Ovary (tissue), 10 donors: ENCODE measurements at places on chromosomes 3 and 15.

- DNase-seq, result no peak
These were observed 1.3 kb downstream of the PXK start for GRCh38 chr3:58334013-58334321.

GRCh38 chr3:179493260-179493659 is 42.0 kb upstream of the GNB4 start:
- no peak for DNase-seq

DNA sequence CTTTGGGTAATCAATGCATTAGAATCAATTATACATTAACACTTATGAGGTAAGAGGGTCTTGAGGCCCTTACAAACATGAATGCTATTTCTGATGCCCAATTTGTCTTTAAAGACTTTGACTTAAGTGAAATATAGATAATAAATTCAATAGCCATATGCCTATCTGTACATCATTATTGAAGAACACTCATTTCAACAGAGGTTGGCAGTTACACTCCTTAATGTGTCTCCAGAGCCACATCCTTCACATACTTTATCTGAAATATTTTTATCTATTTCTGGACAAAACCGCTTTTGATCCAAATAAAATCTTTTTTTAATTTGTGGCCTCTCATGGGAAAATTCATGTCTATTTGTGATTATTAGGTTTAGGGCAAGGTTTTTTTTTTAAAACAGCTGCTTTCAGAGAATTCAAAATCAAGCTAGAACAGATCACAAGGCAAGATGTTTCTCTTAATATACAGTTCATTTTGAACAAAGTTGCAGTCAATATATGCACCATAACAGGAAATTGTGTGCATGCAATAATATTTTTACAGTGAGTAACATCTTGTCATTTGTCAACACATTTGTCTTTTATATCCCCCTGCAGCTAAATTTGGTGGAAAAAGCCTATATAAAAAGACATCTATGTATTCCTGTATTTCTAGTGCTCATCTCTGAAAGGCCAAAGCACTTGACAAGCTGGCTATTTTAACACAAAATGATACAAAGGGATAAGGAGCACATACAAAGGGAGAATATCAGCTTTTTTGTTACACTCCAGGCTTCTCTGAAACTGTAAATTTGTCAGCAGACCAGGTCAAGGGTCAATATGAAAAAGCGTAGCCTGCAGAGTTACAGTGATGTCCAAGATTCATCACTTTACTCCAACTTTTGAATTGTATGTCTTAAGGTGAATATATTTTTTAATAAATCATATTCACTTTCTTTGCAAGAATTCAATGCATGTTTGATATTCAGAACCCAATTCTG is 146.2 kb upstream of the DPH6 start:
- no peak for DNase-seq

DNA sequence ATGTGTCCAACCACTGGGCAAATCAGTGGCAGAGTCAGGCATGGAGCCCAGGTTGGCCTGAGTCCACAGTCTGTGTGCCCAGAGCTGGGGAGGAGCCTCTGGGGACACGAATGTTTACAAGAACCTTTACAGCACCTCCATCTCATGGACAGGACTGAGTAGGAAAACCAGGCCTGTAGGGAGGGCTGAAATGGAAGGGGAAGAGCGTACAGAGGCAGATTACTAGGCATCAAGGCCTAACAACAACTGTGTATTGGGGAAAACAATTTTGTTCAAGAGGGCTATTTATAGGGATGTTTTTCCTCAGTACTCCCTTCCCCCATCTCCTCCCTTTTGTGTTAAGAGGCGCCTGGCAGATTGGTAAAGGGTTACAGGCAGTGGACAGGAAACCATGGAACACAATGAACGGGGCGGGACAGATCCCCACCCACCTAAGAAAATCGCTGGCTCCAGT is 15.1 kb upstream of the ARHGAP31 start:
- peak; percentile 64 for DNase-seq

DNA sequence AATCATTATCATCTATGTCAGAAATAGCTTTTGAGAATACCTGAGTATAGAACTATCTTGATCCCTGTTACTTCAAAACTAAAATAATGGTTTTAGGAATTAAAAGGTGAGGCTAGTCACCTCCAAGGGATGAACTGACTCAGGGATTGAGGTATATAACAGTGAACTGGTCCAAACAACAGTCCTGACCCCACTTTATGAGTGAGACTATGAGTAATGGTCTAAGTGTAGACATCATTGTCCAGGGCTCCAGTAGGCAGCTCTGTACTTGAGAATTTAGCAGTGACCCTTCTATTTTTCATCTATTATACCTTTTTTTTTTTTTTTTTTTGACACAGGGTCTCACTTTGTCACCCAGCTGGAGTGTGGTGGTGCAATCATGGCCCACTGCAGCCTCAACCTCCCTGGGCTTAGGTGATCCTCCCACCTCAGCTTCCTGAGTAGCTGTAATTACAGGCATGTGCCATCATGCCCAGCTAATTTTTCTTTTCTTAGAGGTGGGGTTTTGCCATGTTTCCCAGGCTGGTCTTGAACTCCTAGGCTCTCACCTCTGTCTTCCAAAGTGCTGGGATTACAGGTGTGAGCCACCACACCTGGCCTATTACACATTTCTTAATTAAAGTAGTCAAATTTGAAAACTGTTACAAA is 36.3 kb downstream of the MLH1 start:
- DNase-seq, result no peak

- DNase-seq, result no peak
These were observed 23.6 kb upstream of the RPL35A start for GRCh38 chr3:197926418-197926817.

DNA sequence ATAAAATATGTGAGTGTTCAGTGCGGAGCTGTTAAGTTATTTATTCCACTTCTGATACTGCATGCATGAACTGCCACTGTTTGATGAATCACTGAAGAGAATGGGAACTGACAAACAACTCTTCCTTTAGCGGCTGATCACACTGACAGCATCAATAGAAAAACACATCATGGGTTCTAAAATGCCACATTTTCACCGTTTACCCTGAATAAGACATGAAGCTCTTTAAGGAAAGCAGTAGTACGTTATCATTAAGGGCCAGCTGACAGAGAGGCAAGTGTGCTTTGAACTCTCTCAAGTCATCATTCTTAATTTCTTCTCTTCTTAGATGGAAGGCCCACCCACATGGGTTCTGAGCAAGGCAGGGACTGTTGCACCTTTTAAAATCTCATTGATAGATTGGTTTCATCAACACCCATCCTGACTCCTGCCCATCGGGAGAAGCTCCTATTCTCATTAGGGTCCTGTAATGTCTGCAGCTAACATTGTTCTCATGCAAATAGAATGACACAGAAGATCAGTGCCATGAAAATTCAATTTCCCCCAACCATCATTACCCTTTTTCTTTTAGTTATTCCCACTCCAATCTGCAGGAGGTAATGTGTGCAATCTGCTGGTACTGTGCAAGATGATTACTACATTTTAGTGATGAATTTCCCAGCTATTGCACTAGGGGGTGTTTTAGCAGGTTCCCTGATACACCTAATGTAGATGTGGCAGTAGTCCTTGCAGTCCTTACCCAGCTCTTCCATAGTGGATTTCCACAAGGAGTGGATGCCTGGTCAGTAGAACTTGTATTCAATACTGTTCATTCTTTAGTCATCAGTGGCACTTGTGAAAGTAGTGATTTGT is 119.1 kb downstream of the ROBO2 start:
- DNase-seq, result no peak

- DNase-seq, result no peak
These were observed 137.4 kb upstream of the POU1F1 start for GRCh38 chr3:87413814-87414213.

DNA sequence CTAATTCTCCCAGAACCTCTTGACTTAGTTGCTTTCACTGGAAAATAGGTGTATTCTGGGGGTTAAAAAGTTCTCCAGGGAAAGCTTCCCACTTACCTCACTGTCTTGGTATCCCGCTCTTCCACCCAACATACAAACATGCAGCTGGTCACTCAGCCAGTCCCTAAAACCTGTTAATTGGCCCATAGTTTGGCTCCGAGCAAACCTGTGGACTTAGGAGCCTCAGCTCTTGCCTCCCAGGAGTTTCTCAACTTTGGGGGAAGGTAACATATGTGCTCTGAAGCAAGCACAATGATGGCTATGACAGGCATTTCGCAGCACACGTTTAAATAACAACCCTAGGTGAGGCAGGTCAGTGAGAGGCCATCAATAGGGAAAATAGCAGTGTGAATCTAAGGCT is 25.8 kb upstream of the LRRFIP2 start:
- no peak for DNase-seq

DNA sequence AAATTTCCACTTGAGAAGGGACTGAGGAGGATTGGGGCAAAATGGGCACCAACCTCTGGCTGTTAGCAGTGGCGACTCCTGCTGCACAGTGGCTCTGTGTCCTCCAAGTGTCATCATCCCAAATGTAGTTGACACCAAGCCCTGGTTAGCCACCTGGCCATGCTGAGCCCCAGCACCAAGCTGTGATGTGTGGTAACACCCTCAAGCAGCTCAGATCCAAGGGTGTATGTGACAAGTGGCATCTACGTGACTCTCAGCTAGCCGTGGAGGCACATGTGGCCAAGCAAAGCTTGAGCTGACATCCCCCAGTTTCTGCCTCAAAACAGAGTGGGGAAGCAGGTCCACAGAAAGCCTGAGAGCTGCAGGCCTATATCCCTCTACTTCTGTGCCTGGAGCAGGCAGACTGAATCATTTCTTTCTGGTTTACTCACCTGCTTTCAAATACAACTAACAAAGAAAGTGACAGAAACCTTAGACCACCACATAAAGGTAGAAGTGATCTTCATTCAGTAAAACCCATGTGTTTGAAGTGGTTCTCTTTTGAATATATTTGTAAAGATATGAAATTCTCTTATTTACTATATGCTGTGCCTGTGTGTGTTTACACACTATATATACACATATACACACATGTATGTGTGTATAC is 40.0 kb downstream of the FOXP1 start:
- no peak for DNase-seq

DNA sequence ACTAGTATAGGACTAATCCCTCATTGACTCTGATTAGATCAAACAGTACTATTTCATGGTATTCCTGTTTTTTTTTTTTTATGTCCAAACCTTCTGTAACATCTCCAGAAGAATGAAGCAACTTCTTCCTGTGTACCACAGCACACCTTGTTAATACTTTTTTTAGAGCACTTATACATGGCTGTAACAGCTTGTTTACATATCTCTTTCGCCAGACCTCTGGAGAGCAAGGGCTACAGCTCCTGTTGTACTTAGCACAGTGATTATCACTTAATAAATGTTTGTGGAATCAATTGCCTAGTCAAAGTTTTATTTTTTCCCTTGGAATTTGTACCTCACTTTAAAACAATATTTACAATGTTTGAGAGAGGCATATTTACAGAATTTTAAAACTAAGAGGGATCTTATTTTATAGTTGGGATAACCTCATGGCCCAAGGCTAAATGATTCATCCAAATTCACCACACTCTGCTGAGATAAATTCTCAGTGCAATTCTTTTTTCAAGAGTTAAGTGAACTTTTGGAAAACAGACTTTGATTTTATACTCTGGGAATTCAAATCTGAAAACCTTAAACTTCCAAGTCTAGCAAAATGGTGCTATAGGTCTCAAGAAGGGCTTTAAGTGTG is 9.2 kb upstream of the GATM start:
- DNase-seq, result no peak

GRCh38 chr3:128703561-128703960 is 22.4 kb upstream of the RAB7A start:
- DNase-seq, result no peak

DNA sequence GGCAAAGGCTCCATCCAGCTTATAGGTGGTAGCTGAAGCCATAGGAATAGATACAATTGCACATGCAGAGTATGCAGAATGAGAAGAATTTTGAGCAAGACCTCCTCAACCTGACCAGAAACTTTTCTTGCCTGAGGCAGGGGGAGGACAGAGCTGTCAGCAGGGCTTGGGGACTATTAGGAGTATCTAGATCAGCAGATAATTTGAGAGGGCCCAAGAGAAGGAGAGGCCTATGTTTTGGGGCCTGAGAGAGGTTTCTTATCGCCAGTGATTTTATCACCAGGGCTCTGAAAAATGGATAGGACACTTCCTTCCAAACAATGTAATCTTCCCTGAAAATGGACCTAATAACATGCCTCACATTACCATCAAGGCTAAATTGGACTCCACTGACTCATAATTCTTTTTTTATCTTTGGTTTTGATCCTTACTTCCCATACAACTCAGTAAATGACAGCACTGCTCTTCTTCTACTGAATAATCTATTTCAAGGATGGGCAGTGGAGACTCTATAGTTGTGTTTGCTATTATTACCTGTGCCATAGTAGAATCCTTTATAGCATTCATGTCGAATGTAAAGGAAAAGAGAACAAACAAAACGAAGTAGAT is 15.8 kb upstream of the RAMAC start:
- DNase-seq, result no peak

GRCh38 chr3:38655708-38656300 is 6.3 kb upstream of the SCN5A start:
- DNase-seq, result no peak

DNA sequence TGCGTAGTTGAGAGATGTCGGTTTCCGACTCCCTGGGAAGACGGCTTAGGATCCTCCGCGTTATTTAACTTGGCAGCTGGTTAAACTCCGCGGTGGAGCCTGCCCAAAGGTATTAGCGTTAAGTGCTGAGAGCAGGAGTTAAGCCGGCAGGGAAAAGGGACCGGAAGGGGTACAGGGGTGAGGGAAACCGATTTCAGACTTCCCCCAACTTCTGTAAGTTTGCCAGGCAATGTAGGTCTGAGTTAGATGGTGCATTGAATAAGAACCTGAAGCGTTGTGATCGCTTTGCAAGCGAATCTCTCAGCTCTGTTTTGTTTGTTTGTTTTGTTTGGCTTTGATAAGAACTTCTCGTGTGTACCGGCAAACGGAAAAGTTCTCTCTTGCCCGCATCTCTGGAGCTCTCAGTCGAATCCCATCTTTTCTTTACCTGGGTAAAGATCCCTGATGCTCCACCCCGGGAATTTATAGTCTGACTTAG is 6.0 kb upstream of the FEZF2 start:
- no peak for DNase-seq

- no peak for DNase-seq
These were observed 6.5 kb downstream of the GPR160 start for GRCh38 chr3:170044271-170044670.

GRCh38 chr3:78728406-78729145 is 1039.2 kb downstream of the ROBO1 start:
- peak; percentile 80 for DNase-seq
